ENCODE measurements at places on chromosomes 1 and 21.

GRCh38 chr1:230040440-230040839, 26.6 kb upstream of the GALNT2 start:
- DNase-seq: no peak

GRCh38 chr1:80869299-80869698, 931.4 kb upstream of the ADGRL2 start:
- DNase-seq: no peak

- DNase-seq: no peak
Observed at GRCh38 chr1:213163278-213163711, 112.3 kb downstream of the RPS6KC1 start.

DNA sequence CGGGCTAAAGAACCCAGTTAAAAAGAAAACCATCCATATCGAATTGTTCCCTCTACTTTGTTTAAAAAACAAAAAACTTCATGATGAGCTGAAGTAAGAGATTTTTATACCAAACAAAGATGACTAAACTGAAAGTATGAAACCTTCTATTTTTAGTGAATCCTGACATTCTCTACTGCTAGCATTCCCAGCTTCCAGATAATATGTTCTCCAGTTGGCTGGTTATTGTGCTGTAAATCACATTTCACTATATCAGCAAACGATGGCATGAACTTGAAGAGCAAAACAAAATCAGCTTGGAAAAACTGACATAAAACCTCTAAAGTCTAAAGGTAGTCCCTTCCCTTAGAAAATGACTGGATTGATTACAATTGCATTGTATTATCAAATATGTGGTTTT, 68.1 kb upstream of the APP start:
- no peak for DNase-seq

- DNase-seq: no peak
Observed at GRCh38 chr1:191888996-191889622, 269.2 kb upstream of the RGS18 start.

DNA sequence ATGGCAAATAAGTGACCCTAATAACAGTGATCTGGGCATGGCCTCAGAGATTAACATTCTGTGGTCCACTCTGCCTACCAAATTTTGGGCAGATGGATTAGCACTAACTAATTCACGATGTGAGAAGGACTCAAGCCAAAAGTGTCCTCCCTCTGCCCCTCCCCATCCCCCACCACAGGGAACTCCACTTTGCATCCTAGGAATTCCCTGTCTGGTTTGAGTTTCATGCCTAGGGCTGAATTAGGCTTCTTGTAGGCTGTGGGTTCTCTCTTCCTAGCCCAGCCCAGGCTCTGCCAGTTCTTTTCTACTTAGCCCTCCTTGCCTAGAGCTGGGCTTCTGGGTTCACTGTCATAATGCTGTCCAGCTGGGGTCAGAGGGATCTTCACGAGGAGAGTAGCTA, 64.1 kb downstream of the ATP2B4 start:
- no peak for DNase-seq

- DNase-seq: no peak
Observed at GRCh38 chr1:74517599-74518051, 5.2 kb upstream of the LRRC53 start.

GRCh38 chr1:206685334-206685768, 646 bp downstream of the MAPKAPK2 start:
- DNase-seq: peak; percentile 56

DNA sequence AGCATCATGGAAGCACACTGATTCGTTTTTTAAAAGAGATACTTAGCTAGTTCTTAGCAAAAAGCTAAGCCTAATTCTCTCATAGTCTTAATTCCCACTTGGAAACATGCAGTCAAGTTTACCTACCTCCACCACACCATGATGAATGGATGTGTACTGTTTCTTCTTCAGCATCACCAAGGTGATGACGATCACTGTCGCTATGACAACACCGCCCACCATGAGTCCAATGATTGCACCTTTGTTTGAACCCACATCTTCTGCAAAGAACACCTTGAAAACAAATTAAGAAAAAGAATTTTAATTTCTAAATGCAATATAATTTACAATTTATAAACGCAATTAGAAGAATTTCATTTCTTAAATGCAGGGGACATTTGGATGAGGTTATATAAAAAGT, 156.8 kb downstream of the GABPA start:
- DNase-seq: no peak

GRCh38 chr1:222713091-222713961, 962 bp downstream of the BROX start:
- DNase-seq: peak; percentile 92

DNA sequence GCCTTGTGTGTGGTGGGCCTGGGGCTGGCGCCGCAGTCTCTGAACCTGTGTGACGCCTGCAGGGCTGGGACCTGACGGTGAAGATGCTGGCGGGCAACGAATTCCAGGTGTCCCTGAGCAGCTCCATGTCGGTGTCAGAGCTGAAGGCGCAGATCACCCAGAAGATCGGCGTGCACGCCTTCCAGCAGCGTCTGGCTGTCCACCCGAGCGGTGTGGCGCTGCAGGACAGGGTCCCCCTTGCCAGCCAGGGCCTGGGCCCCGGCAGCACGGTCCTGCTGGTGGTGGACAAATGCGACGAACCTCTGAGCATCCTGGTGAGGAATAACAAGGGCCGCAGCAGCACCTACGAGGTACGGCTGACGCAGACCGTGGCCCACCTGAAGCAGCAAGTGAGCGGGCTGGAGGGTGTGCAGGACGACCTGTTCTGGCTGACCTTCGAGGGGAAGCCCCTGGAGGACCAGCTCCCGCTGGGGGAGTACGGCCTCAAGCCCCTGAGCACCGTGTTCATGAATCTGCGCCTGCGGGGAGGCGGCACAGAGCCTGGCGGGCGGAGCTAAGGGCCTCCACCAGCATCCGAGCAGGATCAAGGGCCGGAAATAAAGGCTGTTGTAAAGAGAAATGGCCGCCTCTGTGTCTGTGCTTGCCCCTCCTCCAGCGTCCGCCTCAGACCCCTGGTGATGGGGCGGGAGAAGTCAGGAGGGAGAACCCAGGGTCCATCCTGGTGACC, 788 bp downstream of the ISG15 start:
- DNase-seq: no peak

- no peak for DNase-seq
Observed at GRCh38 chr1:209080170-209080781, 503.2 kb upstream of the CAMK1G start.

GRCh38 chr1:16719571-16720350, 20.6 kb upstream of the RNU1-4 start:
- no peak for DNase-seq

DNA sequence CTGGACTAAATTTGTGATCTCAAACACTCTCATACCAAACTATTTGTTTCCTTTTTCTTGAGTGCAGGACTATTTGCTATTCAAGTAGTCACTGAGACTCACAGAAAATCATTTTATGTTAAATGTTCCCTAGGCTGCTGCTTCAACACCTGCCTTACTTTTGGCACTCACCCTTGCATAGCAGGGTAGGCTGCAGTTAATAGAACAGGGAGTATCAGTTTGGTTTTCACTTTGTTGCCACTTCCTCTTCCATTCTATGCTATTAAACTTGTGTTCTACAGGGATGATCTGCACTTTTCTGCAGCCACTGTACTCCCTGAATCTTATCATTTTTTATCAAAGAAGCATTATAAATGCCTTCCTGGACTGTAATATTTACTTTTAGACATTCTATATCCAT, 148.7 kb upstream of the PRMT6 start:
- no peak for DNase-seq

DNA sequence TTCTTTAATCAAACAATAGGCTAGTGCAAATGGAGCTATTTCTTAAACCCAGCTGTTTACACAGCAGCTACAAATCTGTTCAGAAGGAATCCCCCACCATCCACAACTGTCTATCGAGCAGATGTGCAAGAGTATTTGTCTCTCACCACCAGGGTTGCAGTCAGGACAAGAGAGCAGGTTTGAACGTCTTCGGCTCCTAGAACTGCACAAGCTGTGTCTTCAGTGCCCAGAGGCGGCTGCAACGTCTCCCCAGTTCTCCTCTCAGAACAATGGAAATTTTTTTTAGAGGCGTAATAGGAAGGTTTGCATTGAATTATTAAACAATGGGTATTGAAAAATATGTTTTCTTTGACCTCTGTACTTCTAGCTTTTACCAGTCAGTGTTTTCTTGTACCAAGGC, 7.3 kb downstream of the OVAAL start:
- no peak for DNase-seq

GRCh38 chr1:63524201-63524600, 876 bp downstream of the EFCAB7 start:
- no peak for DNase-seq

DNA sequence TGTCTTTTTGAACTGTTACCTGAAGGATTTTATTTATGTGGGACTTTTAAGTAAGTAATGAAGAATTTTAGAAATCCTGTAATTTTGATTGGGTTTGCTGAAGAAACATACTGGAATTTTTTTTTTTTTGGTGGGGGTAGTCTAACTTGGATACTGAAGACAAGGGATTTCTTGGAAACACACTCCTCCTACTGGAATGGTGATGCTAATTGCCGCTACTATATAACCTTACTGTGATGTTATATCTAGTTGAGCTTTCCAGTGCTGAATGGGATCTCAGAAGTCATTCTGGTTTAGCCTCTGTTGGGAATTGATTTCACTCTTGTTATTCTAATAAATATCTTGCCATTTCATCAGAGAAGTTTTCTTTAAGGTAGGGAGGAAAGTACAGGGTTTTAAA, 8.4 kb downstream of the PPP2R5A start:
- DNase-seq: no peak

GRCh38 chr21:24148461-24148860, 1458.8 kb downstream of the MRPL39 start:
- DNase-seq: no peak

GRCh38 chr1:153577624-153578051, 12.0 kb upstream of the S100A2 start:
- no peak for DNase-seq

DNA sequence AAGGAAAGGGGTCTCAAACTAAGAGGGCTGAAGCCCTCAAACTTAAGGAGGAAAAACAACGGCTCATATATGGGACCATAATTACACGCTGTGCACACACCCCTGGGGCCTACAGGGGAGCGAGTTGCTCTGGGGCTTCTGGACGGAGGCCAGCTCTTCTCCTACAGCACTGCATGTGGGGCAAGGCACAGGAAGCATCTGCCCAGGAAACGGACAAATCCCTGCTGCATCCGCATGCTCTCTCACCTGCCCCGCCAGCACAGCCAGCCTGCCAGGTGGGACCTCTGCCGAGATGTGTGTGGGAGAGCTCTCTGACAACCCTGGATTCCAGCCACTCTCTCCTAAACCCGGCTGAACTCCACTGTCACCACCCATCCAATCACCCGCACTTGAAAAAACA, 54.1 kb downstream of the MRPL37 start:
- DNase-seq: no peak

DNA sequence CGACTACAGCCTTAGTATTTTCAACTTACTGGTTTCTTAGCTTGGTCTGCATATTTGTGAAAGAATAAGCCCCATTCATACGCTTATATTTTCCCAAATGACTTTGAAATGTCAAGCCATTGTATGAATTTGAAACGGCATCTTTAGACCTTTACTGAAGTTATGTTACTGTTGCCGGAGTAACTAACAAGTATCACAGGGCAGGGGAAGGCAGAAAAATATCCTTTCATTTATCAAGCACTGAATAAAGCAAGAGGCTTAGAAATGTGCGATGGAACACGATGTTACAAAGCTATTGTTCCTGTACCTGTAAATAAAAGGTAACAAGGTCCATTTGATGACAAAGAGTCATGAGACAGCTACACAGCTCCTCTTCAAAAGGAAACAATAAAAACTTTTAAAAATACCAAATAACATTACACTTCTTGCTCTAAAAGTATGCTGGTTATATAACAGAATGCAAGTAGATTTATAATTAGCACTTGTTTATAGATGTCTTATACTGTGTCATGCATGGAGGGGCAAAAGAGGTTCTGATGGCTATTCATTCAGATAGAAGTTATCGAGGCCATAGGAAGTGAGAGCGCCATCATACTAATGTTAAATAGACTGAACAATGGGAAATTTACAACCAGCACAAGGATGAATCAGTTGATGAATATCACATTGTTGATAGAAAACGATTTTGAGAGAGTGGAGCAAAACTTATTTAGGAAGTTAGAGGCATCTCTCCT, 322.6 kb downstream of the RGS7 start:
- no peak for DNase-seq

DNA sequence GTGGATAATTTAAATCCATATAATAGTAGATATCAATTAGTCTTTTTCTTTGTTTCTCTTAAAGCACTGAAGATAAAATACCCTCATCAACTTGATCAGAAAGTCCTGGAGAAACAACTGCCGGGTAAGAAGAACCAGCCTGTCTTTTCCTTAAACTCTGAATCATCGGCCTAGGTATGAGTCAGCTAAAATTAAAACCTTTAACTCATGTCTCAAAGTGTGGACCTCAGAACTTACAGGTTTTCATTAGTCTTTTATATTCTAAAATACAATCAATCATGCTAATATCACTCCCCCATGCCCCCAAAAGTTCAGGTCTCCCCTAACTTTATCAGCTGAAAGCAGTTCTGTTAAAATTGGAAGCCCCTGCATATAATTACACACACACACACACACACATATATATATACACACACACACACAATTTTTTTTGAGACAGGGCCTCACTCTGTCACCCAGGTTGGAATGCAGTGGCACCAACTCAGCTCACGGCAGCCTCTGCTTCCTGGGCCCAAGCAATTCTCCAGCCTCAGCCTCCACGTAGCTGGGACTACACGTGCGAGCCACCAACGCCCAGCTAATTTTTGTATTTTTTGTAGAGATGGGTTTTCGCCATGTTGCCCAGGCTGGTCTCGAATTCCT, 61.3 kb downstream of the B3GALNT2 start:
- DNase-seq: no peak

DNA sequence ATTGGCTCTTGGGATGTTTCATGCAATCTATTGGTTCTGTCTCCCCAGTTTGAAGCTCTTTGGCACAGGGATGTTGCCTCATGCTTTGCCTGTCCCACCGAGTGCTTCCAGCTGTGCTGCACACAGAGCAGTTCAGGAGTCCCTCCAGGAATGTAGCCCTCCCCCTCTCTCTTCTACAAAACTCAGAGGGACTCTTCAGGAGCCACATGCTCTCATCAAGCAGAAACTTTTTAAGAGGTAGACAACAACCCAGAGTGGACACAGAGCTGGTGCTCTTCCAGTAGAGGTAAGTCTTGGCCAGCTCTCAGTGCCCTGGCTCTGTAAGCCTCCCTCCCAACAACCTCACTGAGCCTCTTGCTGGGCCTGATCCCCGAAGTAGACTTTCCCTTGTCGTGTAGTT, 11.6 kb upstream of the ZNF697 start:
- no peak for DNase-seq

DNA sequence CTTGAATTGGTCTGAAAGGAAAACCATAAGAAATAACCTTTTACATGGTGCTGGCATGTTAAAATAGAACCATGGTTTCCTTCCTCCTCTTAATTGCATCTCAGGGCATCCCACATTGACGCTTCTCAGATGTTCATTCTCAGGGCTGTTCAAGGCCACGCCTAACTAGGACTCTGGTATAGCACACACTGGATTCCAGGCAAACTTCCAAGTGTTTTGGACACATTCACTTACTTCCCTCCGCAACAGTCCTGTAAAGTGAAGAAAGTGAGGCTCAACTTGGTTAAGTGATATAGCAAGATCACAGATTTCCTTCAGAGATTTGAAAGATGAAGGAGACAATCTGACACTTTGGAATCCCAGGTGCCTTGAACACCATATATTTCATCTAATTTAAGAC, 244.8 kb downstream of the DUSP10 start:
- no peak for DNase-seq

Data from glutamatergic neuron (in vitro differentiated cells).